ENCODE measurements at places on chromosomes 12 and 14. TPM values are rescaled to one million over a fixed set of nuclear protein-coding genes. Genes with fewer than 3 reads are reported as not detected.

Gene ZBTB39
- total RNA-seq = 2.8 TPM

Gene PRKAB1
- 10.7 TPM for total RNA-seq

Gene TSPAN8
- total RNA-seq = 0.43 TPM

Gene TOMM20L
- not detected for total RNA-seq

Gene BHLHE41
- total RNA-seq = 0.43 TPM

Gene CLEC12A
- not detected for total RNA-seq

Gene DGLUCY
- 34.7 TPM for total RNA-seq

Gene CLBA1
- total RNA-seq = 7.1 TPM

Gene ALG10B
- total RNA-seq = 1.4 TPM

Gene RPS6KL1
- 0.46 TPM for total RNA-seq

Gene TAS2R20
- total RNA-seq = 2.2 TPM

Gene C1QL4
- not detected for total RNA-seq

Gene MGP
- 8.0 TPM for total RNA-seq

Gene ABCC9
- 10.7 TPM for total RNA-seq

Gene TEX52
- not detected for total RNA-seq

Gene KRT1
- not detected for total RNA-seq

Gene MGST1
- 69.8 TPM for total RNA-seq

Gene ARF6
- 56.7 TPM for total RNA-seq

Gene SRSF5
- 98.7 TPM for total RNA-seq

Gene SLC39A2
- under 0.01 TPM for total RNA-seq

Gene ACRBP
- 0.28 TPM for total RNA-seq

Gene KRT85
- total RNA-seq = not detected

Gene KLHL42
- 25.2 TPM for total RNA-seq

Gene LHX5
- not detected for total RNA-seq

Gene PCED1B
- 1.3 TPM for total RNA-seq

Gene TAS2R9
- not detected for total RNA-seq

Gene NABP2
- 22.6 TPM for total RNA-seq

Gene RASSF8
- 105 TPM for total RNA-seq

Gene TRAF3
- total RNA-seq = 23.6 TPM

Gene OGFOD2
- 9.2 TPM for total RNA-seq

Gene DCD
- total RNA-seq = not detected

Gene TRPV4
- 2.6 TPM for total RNA-seq

Gene SLC25A21
- 0.57 TPM for total RNA-seq

Gene COCH
- total RNA-seq = 0.14 TPM

Gene TBX3
- total RNA-seq = 22.0 TPM

Gene ALDH1L2
- 44.7 TPM for total RNA-seq

Gene CCDC196
- total RNA-seq = not detected
